HCT116 (cell line): ENCODE measurements at places on chromosomes 13 and 19. TPM values are rescaled to one million over a fixed set of nuclear protein-coding genes. Genes with fewer than 3 reads are reported as not detected.

DNA sequence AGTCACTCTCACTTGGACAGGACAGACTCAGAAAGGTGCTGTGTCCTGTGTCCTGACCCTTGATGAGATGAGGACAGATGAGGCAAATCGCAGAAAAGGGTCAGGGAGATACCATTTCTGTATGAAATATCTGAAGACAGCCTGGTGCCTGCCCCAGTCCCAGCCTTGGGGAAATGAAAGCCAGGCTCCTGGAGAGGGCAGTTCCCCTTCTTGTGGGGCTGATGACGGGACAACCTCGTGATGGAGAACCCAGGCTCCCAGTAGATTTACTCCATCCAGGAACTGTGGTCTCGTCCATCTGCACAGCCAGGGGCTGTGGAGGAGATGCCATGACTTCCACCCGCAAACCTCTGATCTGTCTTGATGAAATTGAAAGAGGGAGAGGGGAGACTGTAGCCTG is 13.8 kb downstream of the LILRB1 start:
- no peak for DNase-seq

DNA sequence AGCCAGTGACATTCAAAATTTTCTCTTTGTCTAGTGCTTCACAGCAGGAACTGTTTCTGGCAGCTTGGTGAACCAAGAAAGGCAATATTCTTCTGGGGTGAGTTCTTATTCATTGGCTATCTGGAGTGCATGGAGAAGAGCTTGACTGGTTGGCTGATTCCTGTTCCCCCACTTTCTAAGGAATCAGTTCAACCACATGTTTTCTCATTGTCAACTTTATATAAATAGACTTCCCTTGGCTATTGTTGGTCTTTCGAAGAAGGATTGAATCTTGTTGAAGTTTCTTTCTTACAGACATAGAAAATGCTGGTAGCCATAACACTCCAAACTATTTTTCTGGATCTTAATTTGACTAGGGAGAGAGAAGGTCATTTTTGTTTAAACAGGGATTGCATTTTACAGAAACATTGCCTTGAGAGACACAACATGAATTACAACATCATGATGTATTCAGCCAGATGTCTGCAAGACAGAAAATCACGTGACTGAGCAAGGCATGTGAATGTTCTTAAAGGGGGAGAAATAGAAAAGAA is 85.2 kb downstream of the EDNRB start:
- no peak for DNase-seq

Gene TEX26
- total RNA-seq, result not detected

Gene CABP5
- total RNA-seq, result not detected

GRCh38 chr19:3556978-3557460 is 367 bp downstream of the MFSD12 start:
- DNase-seq, result no peak

GRCh38 chr13:48066310-48066989 is 28.5 kb downstream of the MED4 start:
- DNase-seq, result no peak

DNA sequence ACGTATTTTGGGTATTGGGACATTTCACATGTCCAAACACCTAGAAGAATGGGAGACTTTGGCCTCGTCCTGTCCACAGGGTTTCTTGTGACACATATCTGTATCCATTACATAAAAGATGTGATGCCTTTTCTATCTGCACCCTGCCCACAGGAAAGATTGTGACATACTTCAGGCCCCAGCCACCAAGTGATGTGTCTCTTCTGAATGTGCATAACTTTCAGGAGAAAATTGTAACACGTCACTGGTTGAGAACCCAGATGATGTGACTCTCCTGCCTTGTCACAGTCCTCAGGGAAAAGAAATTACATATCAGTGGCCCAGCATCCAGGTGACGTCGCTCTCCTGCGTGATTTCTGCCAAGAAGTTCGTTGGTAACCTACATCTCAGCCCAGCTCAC is 21.0 kb upstream of the ZNF681 start:
- DNase-seq, result no peak

DNA sequence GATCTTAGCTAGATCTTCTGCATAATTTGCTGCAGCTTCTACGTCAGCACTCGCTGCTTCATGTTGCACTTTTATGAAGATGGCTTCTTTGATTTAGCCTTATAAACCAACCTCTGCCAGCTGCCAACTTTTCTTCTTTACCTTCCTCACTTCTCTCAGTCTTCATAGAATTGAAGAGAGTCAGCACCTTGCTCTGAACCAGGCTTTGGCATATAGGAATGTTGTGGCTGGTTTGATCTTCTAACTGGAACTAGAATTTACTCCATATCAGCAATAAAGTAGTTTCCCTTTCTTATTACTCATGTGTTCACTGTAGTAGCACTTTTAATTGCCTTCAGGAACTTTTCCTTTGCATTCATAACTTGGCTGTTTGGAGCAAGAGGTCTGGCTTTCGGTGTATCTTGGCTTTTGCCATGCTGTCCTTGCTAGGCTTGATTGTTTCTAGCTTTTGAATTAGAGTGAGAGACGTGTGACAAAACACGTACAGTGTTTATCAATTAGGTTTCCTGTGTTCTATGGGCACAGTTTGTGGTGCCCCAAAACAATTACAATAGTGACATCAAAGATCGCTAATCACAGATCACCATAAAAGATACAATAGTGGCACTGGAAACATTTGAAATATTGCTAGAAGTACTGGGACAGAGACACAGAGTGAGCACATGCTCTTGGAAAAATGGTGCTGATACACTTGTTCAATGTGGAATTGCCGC is 50.7 kb downstream of the NDFIP2 start:
- DNase-seq, result no peak

DNA sequence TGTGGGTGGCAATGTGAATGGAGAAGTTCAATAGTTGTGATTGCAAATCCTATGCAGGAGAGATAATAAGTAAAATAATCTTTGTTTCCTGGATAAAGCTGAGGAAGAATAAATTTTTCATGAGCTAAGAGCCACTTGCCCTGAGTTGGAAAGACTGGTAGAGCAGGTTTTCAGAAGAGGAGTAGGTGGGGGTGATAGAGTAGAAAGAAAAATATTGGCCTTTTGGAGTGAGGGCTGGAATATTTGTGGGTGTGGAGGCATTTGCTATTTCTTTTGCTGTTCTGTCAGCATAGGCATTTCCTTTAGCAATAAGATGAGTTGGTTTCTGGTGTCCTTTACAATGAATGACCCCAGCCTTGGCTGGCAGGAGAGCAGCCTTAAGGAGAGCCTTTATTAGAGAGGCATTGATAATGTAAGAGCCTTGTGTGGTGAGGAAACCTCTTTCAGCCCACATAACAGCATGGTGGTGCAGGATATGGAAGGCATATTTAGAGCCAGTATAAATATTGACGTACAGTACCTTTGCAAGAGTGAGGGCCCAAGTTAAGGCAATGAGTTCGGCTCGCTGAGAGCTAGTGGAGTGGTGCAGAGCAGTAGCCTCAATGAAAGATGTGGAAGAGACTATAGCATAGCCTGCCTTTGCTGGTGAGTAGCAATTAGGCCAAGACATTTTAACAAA is 11.6 kb upstream of the ZNF431 start:
- DNase-seq, result no peak

DNA sequence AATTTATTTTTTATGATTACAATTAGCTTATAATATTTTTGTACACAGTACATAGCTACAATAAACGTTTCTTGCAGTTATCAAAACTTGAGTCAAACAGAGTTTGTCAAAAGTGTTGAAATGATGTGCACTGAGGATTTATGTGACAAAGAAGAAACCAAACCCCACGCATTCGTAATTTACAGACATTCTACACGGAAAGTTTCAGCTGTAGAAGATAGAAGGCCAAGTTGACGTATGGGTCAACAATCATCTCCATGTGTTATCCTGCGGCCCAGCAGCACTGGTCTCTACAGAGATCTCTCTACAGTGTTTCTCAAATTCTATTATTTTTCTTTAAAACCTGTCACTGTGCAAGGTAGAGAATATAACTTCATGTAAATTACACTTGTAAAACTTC is 1507.6 kb downstream of the PCDH9 start:
- no peak for DNase-seq

- DNase-seq, result no peak
Measured at GRCh38 chr19:2634960-2635359, 67.5 kb downstream of the GNG7 start.

- DNase-seq, result no peak
Measured at GRCh38 chr13:40613192-40613818, 53.1 kb downstream of the FOXO1 start.

- DNase-seq, result no peak
Measured at GRCh38 chr13:107373551-107373950, 805.6 kb upstream of the ARGLU1 start.

GRCh38 chr13:53005626-53006025 is 23.0 kb upstream of the OLFM4 start:
- no peak for DNase-seq

DNA sequence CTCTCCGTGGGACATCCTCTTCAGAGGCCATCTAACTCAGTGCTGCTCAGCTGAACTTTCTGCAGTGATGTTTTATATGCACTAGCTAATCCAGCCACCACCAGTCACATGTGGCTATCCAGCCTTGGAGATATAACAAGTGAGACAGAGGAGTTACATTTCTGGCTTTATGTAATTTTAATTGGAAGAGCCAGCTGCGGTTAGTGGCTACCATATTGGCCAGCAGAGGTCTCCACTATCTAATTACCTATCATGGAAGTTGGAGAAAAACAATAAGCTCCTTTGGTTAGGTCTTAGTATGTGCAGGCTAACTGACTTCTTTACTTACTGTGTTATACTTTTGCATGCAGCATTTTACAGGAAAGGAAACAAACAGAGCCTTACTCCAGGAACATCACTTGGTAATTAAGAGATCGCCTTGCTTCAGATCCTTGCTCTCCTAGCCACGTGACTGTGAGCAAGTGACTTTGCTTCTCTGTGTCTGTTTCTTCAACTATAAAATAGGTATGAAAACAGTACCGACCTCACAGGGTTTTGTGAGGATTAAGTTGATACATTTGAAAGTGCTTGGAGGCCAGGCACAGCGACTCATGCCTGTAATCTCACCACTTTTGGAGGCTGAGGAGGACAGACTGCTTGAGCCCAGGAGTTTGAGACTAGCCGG is 1.6 kb upstream of the KLK10 start:
- no peak for DNase-seq

DNA sequence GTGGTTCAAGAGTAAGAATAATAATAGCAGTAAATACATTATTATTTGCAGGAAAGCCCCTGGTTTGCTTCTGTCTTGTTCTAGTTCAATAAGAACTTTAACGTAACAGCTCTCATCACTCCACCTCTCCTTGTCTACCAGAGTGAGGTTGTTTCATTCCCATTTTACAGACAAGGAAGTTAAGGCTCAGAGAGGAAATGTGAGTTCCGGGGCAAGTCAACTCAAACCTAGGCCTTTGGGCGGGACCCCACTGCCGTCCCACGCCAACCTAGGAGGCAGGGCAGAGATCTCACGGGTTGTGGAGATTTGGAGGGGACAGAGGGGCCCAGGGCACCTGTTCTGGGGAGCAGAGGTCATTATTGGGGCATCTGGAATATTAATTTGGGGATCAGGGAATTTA is 1.5 kb downstream of the MAP4K1 start:
- no peak for DNase-seq

Gene SHISA7
- not detected for total RNA-seq

Gene ZNF283
- total RNA-seq, result 7.6 TPM

DNA sequence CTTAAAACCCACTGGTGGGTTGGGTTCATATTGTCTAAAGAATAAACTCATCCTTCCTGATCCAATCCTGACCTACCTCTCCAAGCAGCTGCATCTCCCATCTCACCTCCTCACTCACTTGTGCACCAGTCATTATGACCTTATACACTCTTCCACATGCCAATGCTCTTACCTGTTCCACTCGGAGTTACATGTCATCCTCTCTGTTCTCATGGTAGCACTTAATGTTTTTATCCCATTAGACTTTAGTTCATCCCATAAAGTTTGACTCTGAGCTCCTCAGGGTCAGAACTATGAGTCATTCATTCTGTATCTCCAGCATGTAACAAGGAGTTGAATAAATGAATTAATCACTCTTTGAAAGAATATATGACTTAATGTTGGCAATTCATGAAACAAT is 330.2 kb downstream of the KLF12 start:
- no peak for DNase-seq

DNA sequence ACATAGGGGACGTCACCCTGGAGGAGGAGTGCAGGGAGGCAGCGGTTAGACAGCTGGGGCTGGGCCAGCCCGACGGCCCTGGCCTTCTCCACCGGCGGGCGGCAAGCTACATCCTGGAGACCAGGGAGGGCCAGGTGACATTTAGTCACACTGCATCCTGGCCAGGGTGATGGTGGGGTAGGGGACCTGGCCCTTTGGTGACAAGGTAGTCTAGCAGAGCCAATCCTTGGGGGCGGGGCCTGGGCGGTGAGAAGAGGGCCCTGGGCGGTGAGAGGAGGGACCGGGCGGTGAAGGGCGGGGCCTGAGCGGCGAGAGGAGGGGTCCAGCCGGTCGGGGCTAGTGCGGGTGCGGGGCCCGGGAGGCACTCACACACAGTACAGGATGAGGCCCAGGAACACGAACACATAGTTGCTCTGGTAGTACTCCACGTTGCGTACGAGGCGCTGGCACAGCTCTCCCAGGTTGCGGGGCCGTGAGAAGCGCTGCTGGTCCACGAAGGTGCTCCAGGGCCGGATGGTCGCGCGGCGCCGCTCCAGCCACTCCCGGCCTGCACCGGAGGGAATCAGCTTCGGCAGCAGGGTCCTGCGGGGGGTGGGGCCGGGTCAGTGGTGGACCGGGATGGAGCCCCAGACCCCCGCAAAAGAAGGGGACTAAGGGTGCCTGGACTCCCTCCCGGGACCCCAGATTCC is 610 bp downstream of the RABAC1 start:
- DNase-seq, result peak; percentile 40

- no peak for DNase-seq
Measured at GRCh38 chr13:42320375-42320787, 48.4 kb downstream of the AKAP11 start.

Gene CCDC70
- total RNA-seq, result not detected

Gene NXNL1
- total RNA-seq, result not detected

Gene KLF2
- 39.4 TPM for total RNA-seq

DNA sequence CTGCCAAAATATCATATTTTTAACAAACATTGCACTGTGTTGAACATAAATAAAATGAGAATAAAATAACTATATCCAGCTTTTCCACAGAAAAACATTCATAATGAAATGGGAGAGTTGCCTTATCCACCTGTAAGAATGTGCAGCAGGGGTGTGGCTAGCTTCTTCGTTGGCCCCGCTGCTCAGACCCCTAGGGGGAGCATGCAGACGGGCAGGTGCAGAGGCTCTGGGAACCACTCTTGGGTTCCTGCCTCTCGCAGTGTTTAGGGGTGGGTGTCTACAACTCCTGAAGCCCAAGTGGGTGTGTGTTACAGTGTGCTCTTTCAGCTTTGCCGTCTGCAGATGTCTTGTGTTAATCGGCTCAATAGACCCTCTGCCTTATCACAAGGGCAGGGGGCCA is 121.7 kb downstream of the SLITRK5 start:
- DNase-seq, result no peak

GRCh38 chr13:65540175-65540574 is 1690.0 kb downstream of the PCDH9 start:
- DNase-seq, result no peak

DNA sequence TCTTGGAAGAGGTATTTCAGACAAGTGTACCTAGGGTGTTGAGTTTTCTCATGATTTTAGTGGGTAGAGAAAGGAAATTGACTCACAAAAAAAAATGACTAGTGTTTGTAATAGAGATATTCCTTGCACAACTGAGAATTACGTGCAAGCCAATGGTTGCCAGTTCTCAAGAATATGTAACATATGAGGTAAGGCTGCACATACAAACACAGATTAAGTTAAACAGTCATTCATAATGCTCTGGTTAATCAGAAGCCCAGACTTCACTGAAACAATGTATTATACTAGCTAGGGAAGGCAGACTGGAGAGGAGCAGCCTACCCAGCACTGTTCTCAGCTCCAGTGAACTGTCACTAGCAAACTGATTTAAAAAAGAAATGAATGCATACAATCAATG is 418.3 kb downstream of the DIAPH3 start:
- DNase-seq, result no peak

Gene RNF225
- total RNA-seq, result 1.2 TPM
